ENCODE measurements at places on chromosomes 3 and 15.

- no peak for DNase-seq
Observed at GRCh38 chr3:65560133-65560532, 478.6 kb downstream of the MAGI1 start.

GRCh38 chr15:28096411-28096669 is 2.8 kb downstream of the OCA2 start:
- DNase-seq = no peak

DNA sequence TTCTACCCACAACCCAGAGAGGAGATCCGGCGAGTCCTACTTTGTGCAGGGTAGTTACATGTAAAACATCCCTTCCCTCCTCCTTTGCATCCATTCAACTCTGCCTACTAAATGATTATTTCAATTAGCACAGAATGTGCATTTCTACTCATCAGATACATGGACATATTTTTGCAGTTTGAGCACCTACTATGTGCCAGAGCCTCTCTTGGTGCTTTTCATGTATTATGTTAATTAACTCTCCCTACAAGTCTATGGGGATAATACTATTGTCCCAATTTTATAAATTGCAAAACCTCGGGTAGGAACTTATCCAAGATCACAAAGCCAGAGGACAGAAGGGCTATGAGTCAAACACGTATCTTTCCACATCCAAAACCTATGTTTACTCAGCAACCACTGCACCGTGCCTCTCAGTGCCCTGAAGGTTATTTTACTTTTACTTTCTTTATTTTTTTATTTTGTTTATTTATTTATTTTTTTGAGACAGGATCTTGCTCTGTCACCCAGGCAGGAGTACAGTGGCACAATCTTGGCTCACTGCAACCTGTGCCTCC is 432.8 kb downstream of the MAGI1 start:
- DNase-seq = no peak

DNA sequence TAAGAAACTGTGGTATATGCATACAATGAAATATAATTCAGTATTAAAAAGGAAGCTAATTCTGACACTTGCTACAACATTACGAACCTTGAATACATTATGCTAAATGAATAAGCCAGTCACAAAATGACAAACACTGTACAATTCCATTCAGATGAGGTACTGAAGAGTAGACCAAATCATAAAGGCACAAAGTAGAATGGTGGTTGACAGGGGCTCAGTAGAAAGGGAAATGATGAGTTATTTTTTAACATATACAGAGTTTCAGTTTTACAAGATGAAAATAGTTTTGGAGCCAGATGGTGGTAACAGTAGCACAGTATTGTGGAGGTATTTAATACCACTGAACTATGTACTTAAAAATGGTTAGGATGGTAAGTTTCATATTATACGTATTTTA is 254.6 kb upstream of the RBMS3 start:
- DNase-seq = no peak

DNA sequence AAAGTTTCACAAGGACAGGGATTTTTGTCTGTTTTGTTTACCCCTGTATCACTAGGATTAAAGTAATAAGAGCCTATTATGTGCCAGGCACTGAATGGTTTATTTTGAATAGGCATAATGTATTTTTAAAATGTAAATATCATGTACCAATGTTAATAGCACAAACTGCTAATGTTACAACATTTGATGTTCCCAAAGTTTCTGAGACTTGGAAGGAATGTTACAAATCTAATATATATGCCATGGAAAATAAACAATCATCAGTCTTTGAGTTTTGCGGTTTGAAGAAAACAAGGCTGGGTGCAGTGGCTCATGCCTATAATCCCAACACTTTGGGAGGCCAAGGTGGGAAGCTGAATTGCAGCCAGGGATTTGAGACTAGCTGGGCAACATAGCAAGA is 159.4 kb downstream of the CDIN1 start:
- DNase-seq = no peak

DNA sequence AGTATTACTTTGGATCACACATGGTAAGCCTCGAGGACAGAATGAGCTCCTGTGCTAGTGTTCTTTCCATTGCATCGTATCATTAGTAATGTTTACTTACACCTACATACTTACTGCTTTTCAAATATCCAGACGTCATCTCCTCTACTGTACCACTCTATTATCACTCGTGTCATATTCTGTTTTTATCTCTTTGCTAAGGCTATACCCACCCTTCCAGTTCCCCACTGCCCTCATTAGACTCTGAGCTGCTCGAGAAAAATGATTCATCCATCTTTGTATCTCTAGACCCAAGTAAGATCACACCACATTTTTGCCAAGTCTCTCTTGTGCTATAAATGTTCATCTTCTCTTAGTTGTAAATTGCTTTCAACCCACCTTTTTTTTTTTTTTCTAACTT is 245.7 kb downstream of the TIGIT start:
- DNase-seq = no peak

GRCh38 chr3:188976407-188976806 is 195.4 kb upstream of the TPRG1 start:
- no peak for DNase-seq

DNA sequence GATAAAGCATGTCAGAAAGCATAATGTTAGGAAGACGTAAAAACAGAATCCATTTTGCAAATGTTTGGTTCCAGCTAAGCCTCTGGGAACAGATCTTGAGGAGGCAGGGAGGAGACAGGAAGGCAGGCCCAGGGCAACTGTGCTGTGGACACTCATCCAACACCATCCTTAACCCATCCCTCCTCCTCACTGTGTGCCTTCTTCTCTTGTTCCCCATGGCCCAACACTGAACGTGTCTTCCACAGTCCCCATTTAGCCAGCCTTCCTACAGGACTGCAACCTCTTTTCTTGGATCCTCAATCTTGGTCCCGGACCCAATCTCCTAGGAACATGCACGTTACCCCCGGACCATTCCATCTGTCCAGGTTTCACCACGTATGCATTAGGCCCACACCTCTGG is 15.4 kb downstream of the C2CD4B start:
- no peak for DNase-seq

DNA sequence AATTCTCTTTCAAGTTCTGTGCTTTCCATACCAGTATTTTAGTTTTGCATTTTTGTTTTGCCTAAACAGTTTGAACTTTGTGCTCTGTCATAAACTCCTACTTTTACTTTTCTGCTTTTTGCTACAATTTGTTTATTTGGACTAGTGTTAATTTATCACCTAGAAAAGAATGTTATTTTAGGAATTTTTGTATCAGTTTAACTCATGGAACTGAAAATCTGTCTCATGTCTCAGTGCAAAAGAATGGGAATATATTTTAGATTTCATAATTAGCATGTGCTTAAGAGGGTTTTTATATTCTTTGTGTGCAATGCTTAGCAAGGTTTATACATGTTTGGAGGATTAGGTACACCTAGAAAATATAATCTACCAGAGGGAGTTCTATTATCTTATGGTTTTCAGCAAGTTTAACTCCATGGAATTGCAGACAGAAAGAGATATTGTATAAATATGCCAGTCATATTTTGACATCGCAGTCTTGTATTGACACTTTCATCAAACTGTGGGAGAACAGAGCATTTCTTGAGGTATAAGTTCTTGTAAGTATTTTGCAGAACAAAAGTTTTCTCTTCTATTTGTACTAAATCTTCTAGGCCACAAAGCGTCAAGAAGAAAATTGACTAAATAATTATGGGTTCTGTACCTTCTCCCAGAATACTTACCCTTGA is 409.9 kb downstream of the RBMS3 start:
- DNase-seq = no peak

DNA sequence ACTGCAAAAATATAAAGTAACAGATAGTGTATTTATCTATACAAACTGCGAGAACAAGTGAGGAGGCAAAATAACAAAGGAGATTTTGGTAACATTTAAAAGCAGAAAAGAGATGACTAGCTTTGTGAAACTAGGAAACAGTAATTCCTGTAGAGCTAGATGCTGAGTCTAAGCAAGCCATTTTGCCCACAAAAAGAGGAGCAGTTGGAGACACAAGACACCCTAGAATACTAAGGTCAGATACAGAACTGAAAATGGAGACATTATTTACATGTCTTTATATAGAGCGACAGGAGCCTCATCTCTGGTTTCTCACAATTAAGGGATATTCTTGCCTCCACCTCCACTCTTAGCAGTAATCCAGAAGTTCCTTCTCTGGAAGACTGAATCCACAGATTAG is 732.4 kb upstream of the GBE1 start:
- DNase-seq = no peak

DNA sequence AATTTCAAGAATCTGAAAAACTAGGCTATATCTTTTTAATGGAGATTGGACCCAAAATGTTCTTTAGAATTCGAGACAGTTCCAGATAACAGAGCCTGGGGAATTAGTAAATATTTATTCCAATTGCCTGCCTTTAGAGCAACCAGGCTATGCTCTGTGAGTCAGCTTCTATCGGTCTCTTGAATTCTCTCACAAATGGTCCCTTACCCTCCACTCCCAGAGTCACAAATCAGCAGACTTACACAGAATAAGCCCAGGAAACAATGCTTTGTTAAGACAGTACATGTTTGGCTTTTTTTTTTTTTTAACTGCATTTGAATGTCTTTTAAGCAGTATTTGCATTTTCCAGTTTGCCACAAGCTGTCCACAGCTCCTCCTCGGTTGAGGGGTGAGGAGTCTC is 460.7 kb upstream of the CBLB start:
- no peak for DNase-seq

GRCh38 chr15:90063770-90064247 is 38.5 kb downstream of the IDH2 start:
- DNase-seq = no peak

GRCh38 chr3:120765830-120766493 is 23.4 kb downstream of the GTF2E1 start:
- DNase-seq = no peak

GRCh38 chr3:101531473-101532086 is 18.6 kb upstream of the SENP7 start:
- DNase-seq = no peak

DNA sequence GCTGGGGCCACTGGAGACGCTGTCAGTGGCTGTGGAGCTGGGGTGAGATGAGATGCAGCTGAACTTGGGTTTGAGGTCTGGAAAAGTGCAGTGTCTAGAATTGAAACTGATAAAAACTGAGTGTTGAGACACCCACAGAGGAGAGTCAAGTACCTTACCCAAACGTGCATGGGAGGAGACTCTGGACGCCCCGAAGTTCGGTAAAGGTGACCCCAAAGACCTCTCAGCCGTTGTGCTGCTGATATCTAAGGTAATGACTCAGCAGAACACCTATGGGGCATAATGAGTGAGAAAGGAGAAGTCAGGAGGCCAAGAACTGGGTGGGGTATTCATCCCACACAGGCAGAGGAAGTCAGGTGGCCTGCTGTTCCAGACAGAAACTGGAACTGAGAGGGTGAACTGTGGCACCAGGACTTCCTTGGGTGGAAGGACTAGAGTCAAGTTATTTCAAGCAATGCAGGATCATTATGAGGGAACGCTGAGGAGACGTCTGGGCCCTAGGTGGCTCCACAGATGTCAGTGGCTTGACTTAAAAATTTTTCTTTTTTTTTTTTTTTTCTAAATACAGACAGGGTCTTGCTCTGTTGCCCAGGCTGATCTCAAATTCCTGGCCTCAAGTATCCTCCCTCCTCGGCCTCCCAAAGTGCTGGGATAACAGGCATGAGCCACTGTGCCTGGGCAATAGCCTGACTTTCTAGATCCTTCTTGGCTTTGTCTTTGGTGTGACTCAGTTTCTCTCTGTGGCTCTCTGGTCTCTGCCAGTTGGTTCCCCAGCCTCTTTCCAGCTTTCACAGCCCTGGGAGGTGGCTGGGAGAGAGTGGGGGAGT is 67.6 kb upstream of the GCNT3 start:
- no peak for DNase-seq

DNA sequence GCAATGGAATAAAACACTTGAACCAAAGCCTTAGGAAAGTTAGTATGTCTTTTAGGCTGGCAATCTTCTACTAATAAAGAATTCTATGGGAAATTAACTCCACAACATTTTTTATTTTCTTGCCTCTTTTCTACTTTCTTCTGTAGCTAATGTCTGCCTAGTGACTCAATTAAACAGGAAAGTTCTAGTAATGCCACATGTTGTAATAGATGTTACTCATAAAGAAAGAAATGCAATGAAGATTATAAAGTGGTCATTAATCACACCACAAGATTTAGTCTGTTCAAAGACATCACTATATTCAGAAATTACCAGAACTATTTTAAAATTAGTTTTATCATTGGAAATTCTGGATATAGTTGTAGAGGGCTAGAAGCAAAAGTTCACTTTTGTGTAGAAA is 329.7 kb downstream of the SI start:
- DNase-seq = no peak

DNA sequence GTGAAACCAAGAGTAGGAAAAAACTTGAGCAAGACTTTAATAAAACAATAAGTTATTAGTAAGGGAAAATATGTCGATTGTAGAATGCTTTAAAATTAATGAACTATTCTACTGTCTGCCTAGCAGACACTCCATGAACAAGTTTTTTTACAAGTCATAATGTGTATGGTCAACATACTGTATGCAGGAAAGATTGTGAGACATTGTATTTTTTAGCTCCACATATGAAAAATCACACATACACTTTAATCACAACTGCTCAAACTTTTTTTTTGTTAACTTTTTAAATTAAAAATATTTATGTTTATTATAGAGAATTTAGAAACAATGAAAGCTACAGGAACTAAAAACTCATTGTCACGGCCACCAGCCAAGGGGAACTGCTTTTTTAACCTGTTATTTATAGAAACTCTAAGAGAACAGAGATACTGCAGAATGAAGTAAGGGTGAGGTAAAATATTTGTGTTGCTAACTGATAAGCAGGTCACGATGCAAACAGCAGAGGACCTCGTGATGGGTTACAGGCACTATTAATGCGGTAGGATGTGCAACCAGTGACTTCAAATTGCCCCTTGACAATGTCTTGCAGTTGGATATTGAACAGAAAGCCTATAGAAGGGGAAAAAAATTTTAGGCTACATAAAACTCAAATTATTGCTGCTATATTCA is 53.0 kb downstream of the THSD4 start:
- no peak for DNase-seq

DNA sequence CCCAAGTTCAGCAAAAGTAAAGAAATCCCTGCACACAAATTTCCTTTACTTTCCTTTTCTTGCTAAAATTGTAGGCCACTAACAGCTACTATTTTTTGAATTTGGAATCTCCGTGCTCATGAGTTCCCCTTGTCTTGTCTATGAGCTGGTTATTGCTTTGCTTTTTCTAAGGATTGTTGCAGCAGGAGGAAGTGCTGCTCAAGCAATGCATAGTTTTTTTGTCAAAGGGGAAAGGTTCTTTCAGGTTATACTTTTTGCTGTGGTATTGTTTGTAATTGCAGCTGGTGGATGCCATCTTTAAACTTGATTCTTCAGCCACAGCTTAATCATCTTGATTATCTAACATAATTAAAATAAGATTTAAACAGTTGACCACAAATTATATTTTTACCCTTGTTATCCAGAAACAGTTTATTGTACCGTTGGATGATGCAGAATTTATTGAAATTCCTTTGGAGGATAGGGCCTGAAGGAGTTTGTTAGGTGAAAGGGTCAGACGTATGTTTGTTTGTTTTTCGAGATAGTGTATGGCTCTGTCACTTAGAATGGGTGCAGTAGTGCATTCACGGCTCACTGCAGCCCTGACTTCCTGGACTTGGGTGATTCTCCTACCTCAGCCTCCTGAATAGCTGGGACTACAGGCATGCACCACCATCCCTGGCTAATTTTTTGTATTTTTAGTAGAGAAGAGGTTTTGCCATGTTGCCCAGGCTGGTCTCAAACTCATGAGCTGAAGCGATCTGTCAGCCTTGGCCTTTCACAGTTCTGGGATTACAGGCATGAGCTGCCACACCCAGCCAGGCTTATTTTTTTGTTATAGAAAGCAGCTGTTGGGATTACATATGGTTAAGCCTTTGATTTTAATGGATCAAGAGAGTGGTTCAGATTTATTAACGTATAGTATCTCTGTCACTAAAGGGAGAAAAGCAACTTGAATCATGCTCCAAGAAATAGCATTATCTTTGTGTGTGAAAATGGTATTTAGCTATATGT is 11.7 kb downstream of the MGA start:
- no peak for DNase-seq
